ENCODE measurements at places on chromosomes 2 and 18. TPM values are rescaled to one million over a fixed set of nuclear protein-coding genes. Genes with fewer than 3 reads are reported as not detected.

GRCh38 chr2:181742922-181743722, 62.8 kb upstream of the NEUROD1 start:
- DNase-seq: no peak

- DNase-seq: no peak
Observed at GRCh38 chr2:41926614-41927580, 120.9 kb upstream of the PKDCC start.

DNA sequence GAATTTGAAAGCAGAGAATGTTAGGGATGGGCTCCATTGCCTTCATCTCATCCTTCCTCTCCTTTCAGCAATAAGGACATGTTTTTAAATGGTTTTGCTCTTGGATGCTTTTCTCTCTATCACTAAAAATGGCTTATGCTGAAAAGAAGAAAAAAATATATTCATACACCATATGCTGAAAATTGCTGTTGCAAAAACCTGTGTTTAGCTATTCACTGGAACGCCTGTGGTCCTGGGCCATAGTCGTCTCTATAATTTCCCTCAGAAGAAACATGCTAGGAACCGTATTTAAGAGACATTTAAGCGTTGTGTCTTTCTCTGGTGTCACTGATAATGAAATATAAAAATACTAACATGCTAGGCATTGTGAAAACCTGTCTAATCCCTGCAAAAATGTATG, 324.9 kb downstream of the TSN start:
- DNase-seq: no peak

ZCCHC2 gene
- total RNA-seq: 16.1 TPM

GALNT14 gene
- total RNA-seq: 0.67 TPM

ASXL3 gene
- 3.6 TPM for total RNA-seq

All from Right ventricle myocardium superior (tissue), 1 donor.